HS-27A (cell line): ENCODE measurements at places on chromosomes 2 and 18.

GRCh38 chr2:219294356-219295351 is 14.5 kb downstream of the PTPRN start:
- no peak for DNase-seq

DNA sequence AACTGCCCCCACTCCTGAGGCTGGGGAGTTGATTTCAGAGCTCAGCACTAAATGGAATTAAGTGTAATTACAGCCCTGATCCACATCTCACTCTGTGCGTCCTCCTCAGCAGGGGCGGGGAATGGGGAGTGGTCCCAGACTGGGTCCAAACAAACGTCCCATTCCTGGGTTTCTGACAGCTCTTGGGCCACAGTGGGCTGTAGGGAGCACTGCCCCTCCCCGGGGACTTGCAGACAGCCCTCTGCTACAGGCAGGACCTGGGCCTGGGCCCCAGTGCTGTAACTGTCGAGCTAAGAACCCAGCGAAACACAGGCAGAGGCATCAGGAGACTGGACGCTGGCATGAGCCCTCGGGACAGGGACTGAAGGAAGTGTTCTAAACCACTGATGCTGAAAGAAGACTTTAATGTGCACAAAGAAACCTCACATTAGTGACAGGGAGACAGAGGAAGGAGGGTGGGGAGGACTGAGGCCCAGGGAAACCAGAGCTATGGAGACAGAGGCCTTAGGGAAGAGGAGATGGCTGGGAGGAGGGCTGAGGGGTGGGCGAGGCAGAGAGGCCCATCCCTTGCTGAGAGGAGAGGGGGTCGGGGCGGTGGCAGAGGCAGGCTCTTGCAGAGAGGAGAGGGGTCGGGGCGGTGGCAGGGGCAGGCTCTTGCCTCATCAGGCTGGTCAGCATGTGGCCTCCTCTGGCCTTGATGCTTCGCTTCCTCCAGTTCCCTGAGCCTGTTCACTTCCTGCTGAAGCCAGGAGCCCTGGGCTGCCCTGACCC is 5.8 kb upstream of the SEMA4C start:
- DNase-seq = no peak

DNA sequence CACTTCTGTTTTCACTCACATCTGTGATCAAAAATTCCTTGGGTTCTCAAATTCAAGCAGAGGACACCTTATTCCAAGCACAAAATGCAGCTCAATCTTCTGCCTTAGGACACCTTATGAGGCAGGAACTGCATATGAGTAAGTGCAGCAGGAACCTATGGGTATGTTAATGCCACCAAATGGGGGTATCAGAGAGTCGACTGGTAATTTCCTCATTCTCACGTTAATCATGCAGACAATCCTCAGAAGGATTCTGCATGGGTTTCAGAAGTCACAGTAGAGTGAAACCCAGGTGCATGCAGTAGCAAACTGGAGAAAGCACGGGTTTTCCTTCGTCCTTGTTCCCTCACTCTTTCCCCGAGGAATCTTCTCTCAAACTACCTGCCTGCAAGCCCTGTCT is 452.8 kb downstream of the CBLN2 start:
- DNase-seq = no peak

DNA sequence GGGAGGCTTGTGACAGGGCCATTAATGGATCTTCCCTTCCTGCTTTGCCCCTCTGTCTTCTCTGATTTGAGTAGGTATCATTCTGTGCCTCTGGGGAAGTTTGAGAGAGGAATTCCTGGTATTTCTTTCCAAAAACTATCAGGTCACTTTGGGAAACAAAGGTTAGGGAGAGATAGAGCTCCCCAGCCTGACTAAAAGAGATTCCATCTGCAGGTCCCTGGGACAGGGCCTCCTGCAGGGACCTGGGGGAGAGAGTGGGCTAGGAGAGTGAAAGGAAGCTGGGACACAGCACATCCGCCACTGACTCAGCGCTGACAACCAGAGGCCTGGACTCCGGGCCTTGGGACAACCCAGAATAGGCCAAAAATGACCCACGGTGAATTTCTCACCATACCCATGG is 6.4 kb downstream of the GALNT14 start:
- DNase-seq = no peak

DNA sequence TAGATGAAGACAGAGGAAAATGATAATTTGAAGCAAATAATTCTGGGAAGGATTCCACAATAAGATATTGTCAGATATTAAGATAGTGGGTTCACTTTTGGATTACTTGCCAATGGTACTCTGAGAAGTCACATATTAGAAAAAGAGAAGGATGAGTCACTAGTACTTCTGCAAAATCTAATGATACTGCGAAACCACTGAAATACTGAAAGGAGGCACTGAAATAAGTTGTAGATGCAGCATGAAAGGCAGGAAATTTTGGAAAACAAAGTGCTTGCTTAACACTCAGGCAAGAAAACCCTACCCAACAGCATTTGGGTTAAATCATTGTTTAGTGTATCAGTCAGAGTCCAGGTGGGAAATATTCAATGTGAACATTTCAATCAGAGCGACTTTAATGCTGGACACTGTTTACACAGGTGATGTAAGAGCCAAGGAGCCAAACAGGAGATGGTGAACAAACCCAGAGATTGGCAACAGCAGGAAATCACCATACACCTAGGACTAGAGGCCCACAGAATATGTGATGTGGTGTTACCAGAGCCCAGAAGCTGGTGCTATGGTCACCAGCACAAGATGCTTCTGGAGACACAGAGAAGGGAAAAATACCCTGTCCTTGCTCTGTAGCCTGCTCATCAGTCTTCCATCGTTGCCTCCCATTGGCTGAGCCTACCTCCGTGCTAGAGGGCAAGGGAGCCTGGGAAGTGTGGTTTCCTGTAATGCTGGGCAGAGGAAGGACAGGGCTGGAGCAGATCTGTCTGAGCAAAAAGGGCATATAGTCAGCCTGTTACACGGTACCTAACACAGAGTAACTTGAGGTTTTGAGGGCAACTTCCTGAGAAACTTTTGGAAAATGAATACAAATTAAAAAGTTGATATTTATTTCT is 204.7 kb upstream of the ITGA4 start:
- DNase-seq = no peak

GRCh38 chr2:30652271-30652915 is 154.9 kb downstream of the CAPN13 start:
- no peak for DNase-seq

DNA sequence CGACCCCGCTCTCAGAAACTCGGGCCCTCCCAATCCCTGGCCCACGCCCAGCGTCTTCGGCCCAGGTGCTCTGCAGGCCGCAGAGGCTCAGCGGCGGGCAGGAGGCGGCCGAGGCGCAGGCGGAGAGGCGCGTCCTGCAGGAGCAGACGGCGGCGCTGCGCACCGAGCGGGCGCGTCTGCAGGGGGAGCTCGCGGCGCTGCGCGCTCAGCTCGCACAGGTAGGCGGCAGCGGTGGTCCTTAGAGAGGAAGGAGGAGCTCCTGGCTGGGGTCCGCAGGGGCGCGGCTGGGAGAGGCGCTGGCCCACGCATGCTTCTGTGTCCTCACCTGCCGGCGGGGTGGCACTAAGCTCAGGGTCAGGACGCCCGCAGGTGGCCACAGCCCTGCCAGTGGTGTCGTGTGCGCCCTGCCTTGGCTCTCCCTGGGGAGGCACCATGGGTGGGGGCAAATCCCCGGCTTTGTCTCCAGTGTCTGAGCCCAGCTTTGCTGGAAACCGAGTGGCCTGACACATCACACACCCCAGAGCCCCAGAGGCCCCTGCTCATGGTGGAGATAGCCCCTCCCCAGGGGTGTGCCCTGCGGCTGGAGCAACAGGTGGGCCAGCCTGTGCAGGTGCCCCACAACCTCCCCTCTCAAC is 14.9 kb upstream of the SNED1 start:
- DNase-seq = no peak

DNA sequence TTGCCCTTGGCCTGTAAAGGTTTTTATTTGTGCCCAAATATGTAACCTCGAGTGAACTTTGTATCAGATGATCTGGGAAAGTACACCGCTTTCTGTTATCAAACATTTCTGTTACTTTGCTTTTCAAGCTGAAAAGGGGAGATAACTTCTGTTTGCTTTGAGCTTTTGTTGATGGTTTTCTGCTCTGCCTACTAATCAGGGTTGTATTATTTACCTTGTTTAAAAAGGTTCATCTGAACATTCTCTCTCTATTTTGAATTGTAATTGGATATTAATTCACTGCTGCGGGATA is 79.4 kb downstream of the XRCC5 start:
- DNase-seq = no peak

- DNase-seq = no peak
Measured at GRCh38 chr2:233668605-233669260, 3.0 kb upstream of the UGT1A9 start.

DNA sequence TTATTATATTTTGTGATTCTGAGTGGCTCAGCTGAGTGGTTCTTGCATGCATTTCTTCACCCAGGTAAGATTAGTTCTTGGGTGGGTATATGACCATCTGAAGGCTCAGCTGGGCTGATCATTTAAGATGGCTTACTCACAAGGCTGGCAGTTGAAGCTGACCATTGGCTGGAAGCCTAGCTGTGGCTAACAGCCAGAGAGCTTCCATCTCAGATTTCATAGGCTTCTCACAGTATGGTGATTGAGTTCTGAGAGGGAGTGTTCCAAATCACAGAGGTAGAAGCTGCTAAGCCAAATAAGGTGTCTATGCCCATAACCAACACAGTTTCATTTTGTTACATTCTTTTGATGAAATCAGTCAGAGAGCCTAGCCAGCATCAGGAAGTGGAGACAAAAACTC is 117.4 kb upstream of the RPRM start:
- DNase-seq = no peak

DNA sequence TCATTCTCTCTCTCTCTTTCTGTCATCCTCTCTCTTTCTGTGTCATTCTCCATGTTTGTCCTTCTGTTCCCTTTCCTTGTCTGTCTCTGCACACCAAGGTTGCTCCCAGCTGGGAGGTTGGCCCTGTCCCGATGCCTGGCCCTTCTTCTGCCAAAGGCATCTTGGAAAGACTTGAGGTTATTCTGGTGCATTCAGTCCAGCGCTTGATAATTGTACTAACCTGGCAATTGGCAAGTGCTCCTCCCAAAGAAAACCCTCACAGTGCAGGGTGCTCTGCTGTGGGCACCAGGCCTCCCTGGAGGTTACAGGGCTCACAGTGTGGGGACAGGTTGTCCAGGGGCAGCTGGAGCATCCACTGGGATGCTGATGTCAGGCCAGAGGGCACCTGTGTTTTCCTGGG is 95.4 kb downstream of the GLI2 start:
- DNase-seq = no peak

- DNase-seq = no peak
Measured at GRCh38 chr2:47815764-47816163, 32.8 kb downstream of the MSH6 start.

- no peak for DNase-seq
Measured at GRCh38 chr2:43302182-43302960, 76.0 kb upstream of the ZFP36L2 start.

DNA sequence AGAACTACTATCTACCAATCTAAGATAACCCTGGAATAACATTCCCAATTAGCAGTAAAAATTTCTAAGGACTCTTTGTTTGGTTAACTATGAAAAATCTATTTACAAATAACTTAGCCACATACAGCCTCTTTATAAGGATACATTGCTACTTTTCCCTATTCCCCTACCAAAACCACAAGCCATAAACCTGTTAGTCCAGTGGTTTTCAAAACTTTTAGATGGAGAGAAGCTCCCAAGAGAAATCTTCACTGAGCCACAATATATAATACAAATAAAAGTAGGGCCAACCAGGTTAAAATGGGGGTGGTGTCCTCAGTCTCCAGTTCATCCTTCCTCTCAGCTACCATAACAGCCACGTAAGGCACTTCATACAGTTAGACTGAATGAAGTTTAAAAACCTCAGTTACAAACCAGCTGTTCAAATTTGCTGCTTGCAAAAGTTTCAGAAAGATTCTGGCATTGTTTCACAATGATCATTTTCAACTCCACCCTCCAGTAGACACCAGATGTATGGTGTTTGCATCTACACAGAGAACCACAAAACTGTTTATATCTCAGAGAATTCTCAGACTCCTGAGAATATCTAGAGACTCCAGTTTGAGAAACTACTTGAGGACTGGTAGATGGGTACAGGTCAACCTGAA is 26.0 kb downstream of the SOS1 start:
- no peak for DNase-seq

GRCh38 chr2:177797808-177798207 is 274.8 kb downstream of the PDE11A start:
- no peak for DNase-seq

DNA sequence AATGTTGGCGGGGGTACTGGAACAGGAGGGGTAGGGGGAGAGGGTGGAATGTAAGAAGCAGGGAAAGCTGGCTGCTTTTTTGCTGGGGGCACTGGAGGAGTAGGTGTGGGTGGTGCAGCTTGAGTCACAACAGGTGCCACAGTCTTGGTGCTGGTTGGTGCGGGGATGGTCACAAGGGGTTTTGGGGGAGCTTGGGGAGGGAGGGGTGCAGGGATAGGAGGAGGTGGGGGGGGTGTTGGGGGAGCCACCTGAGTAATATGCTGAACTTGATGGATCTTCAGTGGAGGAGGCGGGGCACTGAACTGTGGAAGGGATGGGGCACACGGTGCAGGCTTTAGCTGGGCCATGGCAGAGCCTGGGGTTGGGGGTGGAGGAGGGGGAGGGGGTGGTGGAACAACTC is 94.4 kb downstream of the RAPH1 start:
- no peak for DNase-seq

DNA sequence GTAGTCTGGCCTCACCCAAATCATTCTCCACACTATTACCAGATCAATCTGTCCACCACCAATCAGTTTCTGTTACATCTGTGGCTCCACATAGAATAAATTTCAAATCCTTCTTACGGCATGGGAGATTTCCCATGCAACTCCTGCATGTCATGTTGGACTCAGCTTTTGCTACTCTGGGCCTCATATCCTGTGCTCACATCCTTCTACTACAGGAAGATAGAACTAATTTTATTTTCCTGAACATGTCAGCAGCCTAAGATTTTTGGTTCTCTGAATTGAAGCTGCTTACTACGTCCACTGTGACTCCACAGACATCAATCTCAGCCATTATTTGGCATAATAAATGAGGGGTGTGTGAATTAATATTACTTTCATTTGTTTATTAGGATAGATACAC is 181.1 kb downstream of the CCDC85A start:
- no peak for DNase-seq

DNA sequence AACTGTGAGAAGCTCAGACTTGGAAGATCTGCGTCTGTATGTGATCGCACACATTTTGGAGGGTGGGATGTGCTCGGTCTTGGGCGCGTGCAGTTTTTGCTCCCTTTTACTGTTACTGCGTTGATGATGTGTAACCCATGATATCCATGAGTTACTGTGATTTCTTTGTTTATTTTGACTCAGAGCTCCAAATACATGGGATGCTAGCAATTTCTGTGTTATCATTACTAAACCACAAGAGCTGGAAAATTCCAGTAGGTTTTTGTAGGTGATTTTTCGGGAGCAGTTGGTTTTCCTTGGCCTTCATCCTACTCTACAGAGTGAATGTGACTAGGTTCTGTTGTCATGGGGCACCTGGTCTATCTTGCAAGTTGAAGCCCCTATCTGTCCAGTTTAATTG is 124.2 kb downstream of the AGAP1 start:
- DNase-seq = no peak

- DNase-seq = no peak
Measured at GRCh38 chr2:199395311-199395710, 62.4 kb downstream of the SATB2 start.
